Muscle of leg (tissue), 16 donors: ENCODE measurements at places on chromosomes 7 and 10. TPM values are rescaled to one million over a fixed set of nuclear protein-coding genes. Genes with fewer than 3 reads are reported as not detected.

DNA sequence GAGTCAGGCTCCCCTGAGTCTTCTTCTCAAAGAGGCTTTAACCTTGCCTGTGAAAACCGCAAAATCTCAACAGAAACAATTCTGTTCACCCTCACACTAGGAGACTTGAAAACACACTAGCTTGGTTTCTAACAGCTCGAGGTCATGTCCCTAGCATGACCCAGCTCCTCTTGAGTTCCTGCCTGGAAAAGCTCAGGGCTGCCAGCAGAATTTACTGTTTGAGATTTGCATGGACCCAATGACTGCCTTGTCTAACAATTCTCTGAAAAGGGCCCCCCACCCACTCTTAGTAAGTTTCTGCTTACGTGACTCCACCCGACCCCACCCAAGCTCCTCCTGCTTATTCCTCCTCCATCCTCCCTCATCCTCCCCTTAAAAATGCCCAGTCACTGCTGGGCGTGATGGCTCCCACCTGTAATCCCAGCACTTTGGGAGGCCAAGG lies 85.1 kb upstream of the KMT2C start:
- peaks cover 17% of the 10 kb centered on the region for H3K4me1 ChIP-seq
- no peak for DNase-seq
- no peaks in the 10 kb centered on the region for H3K27me3 ChIP-seq
- no peak overlapping the region for H3K27ac ChIP-seq
- H3K36me3 ChIP-seq = no peaks in the 10 kb centered on the region

- no peak overlapping the region for H3K27ac ChIP-seq
- H3K4me1 ChIP-seq = no peaks in the 10 kb centered on the region
- no peaks in the 10 kb centered on the region for H3K36me3 ChIP-seq
- DNase-seq = peak; percentile 87
- H3K4me3 ChIP-seq = no peak overlapping the region
- no peaks in the 10 kb centered on the region for H3K27me3 ChIP-seq
These were observed 9.3 kb upstream of the AHR start for GRCh38 chr7:17289074-17289645.

GRCh38 chr10:16439295-16439694 lies 2.5 kb downstream of the PTER start:
- H3K27ac ChIP-seq = no peak overlapping the region
- H3K4me3 ChIP-seq = no peak overlapping the region
- H3K36me3 ChIP-seq = no peaks in the 10 kb centered on the region
- peaks cover 4% of the 10 kb centered on the region for H3K27me3 ChIP-seq
- peaks cover 14% of the 10 kb centered on the region for H3K4me1 ChIP-seq

GRCh38 chr7:90706072-90706716 lies 110.1 kb downstream of the CDK14 start:
- no peak overlapping the region for H3K27ac ChIP-seq
- H3K27me3 ChIP-seq = no peaks in the 10 kb centered on the region
- no peak for DNase-seq
- H3K4me1 ChIP-seq = peaks cover 11% of the 10 kb centered on the region
- no peaks in the 10 kb centered on the region for H3K36me3 ChIP-seq
- H3K4me3 ChIP-seq = no peak overlapping the region

- H3K27ac ChIP-seq = peak overlapping the region; percentile 84
- DNase-seq = peak; percentile 91
- peaks cover 26% of the 10 kb centered on the region for H3K4me1 ChIP-seq
- peaks cover 26% of the 10 kb centered on the region for H3K36me3 ChIP-seq
These were observed 173.2 kb downstream of the RTKN2 start for GRCh38 chr10:62095181-62096122.

The LIPJ gene
- polyA plus RNA-seq = 0.07 TPM

The CDK1 gene
- 46.1 TPM for polyA plus RNA-seq

The STAG3 gene
- 9.0 TPM for polyA plus RNA-seq

The GIMAP1 gene
- 2.7 TPM for polyA plus RNA-seq
